ENCODE measurements at places on chromosomes 2 and 18. TPM values are rescaled to one million over a fixed set of nuclear protein-coding genes. Genes with fewer than 3 reads are reported as not detected.
A peak's percentile ranks its signal among the peaks of the same experiment; 100 is the strongest.

DNA sequence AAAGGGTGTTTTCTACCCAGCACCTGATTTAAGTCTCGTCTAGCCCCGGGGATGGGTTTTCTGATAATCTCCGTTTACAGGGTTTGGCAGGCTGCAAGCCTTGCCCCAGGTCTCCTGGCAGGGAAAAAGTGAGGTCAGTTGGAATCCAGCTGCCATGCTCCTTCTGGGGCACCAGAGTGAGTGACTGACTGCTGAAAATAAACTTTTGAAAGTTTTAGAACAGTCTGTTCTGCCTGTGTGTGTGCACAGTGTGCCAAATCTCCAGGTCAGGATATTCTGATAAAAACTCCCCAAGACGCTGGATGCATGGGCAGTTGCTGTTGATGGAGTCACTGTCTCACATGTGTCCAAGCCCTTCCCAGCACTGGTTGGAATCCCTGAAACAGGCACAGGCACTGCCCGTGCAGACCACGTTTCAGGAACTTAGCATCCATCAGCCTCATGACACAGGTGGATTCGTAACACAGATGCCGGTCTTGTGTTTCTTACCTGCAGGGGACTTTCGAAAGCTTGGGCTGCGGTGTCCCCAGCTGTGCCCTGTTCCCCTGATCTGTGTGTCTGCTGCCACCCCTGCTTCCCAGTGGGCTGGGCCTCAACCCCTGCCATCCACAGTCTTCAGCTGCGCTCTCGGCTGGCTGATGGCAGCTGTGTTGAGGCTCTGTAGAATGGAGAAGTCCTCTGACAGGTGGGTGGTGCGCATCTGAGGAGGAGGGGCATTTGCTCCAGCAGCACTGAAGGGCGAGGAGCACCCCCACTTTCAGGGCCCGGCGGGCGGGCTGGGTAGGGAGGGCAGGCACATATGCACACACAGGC lies 65.0 kb downstream of the SH3RF3 start:
- no peaks in the 10 kb centered on the region for H3K27me3 ChIP-seq
- H3K36me3 ChIP-seq: no peaks in the 10 kb centered on the region
- no peak for DNase-seq
- peaks cover 29% of the 10 kb centered on the region for H3K4me1 ChIP-seq
- H3K4me3 ChIP-seq: no peak overlapping the region
- H3K27ac ChIP-seq: no peak overlapping the region

DNA sequence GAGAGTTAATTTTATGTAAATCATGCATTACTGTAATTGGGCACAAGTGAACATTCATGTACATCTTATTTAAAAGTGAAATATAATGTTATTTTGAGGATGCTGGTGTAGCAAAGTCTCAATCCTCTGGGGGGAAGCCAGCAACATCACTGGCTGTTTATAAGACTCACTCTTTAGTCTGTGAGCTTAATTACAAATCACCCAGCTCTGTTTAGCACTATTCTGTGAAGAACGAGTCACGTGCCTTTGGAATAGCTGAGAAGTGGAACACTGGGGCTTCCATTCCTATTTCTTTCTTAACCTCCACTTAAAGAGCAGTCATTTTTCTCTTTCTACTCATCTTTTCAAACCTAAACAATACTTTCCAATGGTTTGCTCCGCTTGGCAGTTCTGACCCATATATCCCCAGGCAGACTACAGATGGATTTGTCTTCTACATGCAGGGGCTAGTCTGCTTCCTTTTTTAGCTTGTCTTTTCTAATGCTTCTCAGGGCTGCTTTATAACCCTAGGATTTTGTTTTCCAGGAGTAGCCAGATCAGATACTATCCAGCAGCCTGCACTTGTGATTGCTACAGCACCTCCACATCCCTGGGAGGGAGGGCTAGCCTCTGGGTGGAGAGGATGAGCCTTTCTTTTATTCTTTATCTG lies 95.3 kb upstream of the CAVIN2 start:
- H3K4me1 ChIP-seq: peaks cover 8% of the 10 kb centered on the region
- H3K36me3 ChIP-seq: no peaks in the 10 kb centered on the region
- H3K27me3 ChIP-seq: no peaks in the 10 kb centered on the region
- DNase-seq: no peak
- H3K27ac ChIP-seq: no peak overlapping the region

DNA sequence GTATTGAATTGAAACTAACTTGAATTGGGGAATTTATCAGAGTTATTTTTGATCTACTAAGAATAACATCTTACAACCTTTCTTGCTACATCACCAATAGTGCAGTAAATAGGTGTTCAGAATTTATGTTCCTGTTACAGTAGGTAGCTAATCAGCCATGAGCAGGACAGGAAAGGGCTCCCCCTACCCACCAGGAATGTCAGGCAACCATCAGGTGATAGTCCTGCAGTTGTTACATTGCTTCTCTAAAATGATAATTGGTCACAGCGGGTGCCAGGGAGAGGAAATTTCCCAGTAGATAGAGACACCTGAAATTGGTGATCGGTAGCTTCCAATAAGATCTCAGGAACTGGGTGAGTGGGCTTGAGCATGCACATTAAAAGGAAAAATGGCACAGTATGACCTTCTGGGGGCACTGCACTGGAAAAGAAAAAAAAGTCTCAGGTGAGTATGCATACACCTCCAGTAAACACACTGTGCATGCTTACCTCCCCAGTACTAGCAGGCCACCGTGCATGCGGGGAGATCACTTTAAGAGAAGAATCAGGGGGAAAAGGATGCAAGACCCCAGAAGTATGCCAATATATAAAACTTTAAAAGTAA lies 1092.0 kb upstream of the LRRTM1 start:
- H3K36me3 ChIP-seq: no peaks in the 10 kb centered on the region
- H3K27me3 ChIP-seq: no peaks in the 10 kb centered on the region
- H3K4me3 ChIP-seq: no peak overlapping the region
- no peak for DNase-seq
- H3K27ac ChIP-seq: no peak overlapping the region
- H3K4me1 ChIP-seq: no peaks in the 10 kb centered on the region

DNA sequence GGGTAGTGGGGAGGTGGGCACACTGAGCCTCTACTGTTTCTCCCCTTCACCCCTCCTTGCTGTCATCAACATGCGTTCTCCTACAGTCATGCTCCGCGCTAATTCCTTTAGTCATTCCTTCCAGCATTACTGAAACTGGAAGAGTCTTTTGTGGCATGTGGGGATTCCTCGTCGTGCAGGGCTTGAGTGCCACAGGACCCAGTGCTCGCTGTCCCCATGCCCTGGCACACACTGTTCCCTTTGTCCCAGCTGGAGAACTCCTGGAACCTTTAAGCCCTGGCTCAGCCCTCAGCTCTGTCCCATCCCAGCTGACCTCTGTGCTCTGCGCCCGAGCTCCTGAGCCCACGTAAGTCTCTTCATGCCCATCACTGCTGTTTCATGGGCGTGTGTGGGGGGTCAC lies 42.1 kb downstream of the ODC1 start:
- H3K27ac ChIP-seq: no peak overlapping the region
- H3K4me3 ChIP-seq: no peak overlapping the region
- H3K27me3 ChIP-seq: no peaks in the 10 kb centered on the region
- H3K36me3 ChIP-seq: no peaks in the 10 kb centered on the region

DNA sequence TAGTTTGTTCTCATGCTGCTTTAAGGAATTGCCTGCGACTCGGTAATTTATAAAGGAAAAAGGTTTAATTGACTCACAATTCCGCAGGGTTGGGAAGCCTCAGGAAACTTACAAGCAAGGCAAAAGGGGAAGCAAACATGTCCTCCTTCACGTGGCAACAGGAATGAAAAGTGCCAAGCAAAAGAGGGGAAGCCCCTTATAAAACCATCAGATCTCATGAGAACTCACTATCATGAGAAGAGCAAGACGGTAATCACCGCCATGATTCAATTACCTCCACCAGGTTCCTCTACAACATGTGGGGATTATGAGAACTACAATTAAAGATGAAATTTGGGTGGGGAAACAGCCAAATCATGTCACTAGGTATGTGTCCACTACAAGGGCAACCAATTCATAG lies 53.9 kb downstream of the MAP4K3 start:
- H3K27me3 ChIP-seq: no peaks in the 10 kb centered on the region
- DNase-seq: no peak
- H3K4me3 ChIP-seq: no peak overlapping the region
- H3K4me1 ChIP-seq: peaks cover 39% of the 10 kb centered on the region
- no peaks in the 10 kb centered on the region for H3K36me3 ChIP-seq

GRCh38 chr2:54497763-54498680 lies 41.9 kb downstream of the SPTBN1 start:
- DNase-seq: no peak
- no peak overlapping the region for H3K4me3 ChIP-seq
- H3K27ac ChIP-seq: peak overlapping the region; percentile 7
- peaks cover 57% of the 10 kb centered on the region for H3K4me1 ChIP-seq
- no peaks in the 10 kb centered on the region for H3K36me3 ChIP-seq

DNA sequence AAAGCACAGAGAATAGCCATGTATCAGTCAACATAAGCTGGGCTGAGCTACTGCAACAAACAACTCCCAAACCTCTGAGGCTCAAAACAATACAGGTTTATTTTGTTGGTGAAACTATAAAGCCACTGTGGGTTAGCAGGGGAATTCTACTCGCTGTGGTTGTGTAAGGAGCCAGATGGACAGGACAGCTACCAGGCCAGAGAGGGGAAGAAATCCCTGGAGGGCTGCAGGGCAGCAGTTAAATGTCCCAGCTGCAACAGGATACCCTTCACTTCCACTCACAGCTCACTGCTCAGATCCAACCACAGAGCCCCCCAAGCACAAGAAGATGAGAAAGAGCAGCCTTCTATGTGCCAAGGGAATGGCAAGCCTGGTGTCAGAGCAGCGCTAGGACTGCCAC lies 245.9 kb upstream of the RAB6C start:
- no peak overlapping the region for H3K4me3 ChIP-seq
- DNase-seq: no peak
- no peaks in the 10 kb centered on the region for H3K36me3 ChIP-seq
- no peaks in the 10 kb centered on the region for H3K4me1 ChIP-seq
- H3K27me3 ChIP-seq: no peaks in the 10 kb centered on the region

DNA sequence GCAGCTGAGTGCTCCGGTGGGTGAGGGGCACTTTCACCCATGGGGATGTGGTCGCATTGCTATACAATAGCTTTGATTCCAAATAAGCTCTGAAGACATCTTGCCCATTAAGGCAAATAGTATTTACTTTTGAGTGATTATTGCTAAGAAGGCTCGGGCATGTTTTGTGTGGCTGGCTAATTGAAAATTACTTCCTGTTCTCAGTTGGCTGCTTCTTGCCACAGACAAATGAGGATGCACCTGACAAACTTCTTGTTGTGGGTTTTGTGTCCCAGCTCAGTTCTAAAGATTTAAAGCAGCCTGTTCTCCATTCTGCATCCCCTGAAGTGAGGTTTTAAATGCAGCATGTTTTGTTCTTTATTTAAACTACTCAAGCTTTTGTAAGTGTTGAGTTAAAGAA lies 88.3 kb downstream of the KCNS3 start:
- no peak overlapping the region for H3K4me3 ChIP-seq
- H3K4me1 ChIP-seq: no peaks in the 10 kb centered on the region
- no peak for DNase-seq
- H3K27ac ChIP-seq: no peak overlapping the region
- no peaks in the 10 kb centered on the region for H3K27me3 ChIP-seq

- H3K27me3 ChIP-seq: no peaks in the 10 kb centered on the region
- no peak for DNase-seq
- H3K27ac ChIP-seq: no peak overlapping the region
- no peak overlapping the region for H3K4me3 ChIP-seq
- no peaks in the 10 kb centered on the region for H3K4me1 ChIP-seq
Observed at GRCh38 chr2:213411582-213412289, 127.5 kb downstream of the SPAG16 start.

DNA sequence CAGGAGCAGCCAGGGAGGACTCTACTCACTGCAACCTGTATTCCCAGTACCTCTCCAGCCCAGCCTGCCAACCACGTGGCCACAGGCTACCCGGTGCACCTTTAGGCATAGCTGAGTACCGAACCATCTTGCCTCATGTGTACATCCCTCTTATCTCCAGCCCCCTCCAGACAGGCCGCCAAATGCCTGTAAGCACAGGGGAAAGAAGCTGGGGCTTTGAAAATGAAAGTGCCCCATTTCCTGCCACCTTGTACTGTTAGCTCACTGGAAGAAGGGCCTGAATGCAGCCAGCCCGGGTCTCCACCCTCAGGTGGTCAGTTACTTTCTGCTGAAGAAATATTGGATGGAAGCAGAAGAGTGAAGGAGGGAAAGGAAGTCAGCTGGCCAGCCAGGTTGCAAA lies 27.2 kb upstream of the RFX8 start:
- no peak for DNase-seq
- H3K4me1 ChIP-seq: peaks cover 23% of the 10 kb centered on the region
- no peaks in the 10 kb centered on the region for H3K27me3 ChIP-seq
- H3K36me3 ChIP-seq: no peaks in the 10 kb centered on the region

DNA sequence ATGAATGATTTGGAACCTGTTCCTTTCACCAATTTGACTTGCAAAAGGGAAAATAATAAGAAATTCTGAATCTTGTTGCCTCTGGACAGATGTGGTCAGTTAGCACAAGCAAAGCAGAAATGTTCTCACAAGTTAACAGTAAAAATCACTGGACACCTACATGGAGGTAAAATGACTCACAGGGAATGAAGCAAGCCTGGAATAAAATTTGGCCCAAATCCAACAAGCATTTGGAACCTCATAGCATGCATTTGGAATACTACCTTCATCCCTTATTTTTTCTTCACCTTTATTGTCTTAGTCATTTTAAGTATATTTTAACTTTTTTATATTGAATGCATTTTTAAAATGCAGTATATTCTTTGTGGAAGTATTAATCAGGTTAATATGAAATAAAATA lies 602.9 kb downstream of the ARHGAP15 start:
- no peaks in the 10 kb centered on the region for H3K27me3 ChIP-seq
- no peaks in the 10 kb centered on the region for H3K4me1 ChIP-seq
- H3K36me3 ChIP-seq: no peaks in the 10 kb centered on the region
- DNase-seq: no peak
- H3K27ac ChIP-seq: no peak overlapping the region

DNA sequence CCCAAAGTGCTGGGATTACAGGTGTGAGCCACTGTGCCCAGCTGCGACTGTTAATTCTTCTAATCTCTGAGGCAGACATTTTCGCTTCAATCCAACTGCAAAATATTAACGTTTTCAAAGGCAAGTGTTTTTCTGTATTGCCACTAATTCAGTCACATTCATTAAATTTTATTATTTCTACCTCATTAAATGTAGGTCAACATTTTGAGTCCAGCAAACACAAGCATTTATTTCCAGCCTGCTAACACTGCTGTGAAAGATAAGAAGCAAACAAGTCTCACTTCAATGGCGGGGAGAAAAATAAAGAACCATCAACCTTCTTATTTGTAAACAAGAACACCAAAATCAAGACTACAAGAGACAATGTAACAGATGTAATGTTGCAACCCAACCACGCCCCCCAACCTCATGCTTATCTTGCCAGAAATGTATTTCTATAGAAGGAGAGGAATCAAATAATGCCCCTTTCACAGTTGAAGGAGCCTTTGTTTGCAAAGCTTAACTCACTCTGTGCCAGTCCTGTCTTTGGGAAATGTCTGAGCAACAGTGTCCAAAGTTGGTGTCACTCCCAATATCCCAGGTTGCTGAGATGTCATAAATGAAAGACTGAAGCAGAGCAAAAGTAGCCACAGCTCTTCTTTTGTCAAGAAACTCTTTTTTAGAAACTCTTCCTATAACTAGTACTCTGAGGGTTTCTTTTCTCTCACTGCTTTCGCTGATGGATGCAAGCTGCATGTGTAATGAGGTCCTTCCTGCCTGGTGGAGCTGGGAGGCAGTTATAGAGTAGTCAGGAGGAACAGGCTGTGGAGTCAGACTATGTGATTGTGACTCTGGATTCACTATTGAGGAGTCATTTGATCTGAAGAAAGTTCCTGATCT lies 8.6 kb downstream of the DOCK10 start:
- no peaks in the 10 kb centered on the region for H3K27me3 ChIP-seq
- DNase-seq: no peak
- peaks cover 19% of the 10 kb centered on the region for H3K4me1 ChIP-seq
- no peaks in the 10 kb centered on the region for H3K36me3 ChIP-seq
- H3K4me3 ChIP-seq: no peak overlapping the region

UGT1A8 gene
- not detected for total RNA-seq

CPLX4 gene
- total RNA-seq: not detected

GAD1 gene
- total RNA-seq: not detected

NR4A2 gene
- 17.2 TPM for total RNA-seq

ARHGEF4 gene
- 116 TPM for total RNA-seq

CPO gene
- total RNA-seq: not detected
